ENCODE measurements at places on chromosomes 4 and X.

DNA sequence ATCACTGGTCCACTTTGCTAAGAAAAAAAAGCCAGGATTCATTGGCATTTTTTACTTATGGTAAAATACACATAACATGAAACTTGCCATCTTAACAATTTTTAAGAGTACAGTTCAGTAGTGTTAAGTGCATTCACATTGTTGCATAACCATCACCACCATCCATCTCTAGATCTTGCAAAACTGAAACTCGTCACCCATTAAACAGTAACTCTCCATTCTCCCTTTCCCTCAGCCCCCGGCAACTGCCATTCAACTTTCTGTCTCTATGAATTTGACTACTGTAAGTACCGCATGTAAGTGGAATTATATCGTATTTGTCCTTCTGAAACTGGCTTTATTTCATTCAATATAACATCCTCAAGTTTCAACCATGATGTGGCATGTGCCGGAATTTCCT, 56.3 kb upstream of the LNX1 start:
- DNase-seq: no peak

DNA sequence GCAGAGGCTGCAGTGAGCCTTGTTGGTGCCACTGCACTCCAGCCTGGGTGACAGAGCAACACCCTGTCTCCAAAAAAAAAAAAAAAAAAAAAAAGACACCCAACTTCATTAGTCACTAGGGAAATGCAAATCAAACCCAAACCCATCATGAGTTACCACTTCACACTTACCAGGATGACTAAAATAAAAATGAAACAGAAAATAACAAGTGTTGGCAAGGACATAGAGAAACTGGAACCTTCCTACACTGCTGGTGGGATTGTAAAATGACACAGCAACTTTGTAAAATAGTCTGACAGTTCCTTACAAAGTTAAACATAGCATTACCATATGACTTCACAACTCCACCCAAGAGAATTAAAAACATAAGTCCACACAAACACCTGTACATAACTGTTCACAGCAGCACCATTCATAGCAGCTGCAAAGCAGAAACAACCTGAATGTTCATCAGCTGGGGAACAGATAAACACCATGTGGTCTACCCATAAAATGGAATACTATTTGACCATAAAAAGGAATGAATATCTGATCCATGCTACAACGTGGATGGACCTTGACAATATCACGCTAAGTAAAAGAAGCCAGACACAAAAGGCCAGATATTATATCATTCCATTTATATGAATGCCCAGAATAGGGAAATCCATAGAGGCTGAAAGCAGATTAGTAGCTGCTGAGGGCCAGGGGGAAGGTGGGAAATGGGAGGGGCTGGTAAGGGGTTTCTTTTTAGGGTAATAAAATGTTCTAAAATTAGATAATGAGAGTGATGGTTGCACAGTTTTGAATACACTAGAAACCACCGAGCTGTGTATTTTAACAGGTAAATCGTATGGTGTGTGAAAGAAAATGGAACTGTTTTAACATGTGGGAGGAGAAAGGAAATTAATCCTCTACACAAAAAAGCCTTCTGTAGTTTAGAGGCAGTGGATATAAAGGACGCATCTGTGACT, 18.3 kb downstream of the CD99L2 start:
- DNase-seq: peak; percentile 8

DNA sequence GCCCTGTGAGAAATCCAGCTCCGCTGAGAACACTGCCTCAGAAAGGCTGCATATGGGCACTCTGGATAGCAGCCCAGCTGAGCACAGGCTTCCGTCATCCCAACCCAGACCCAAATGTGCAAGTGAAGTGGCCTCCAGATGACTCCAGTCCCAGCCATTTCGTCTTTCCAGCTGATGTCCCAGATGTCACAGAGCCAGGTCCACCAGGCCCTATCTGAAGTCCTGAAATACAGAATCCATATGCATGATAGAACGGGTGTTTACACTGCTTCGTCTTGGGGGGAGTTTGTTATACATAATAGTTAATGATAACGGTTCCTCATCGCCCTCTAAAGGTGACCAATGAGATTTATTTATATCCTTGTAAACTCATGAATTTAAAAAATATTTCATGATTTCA, 72.6 kb upstream of the TRIM2 start:
- no peak for DNase-seq

- DNase-seq: no peak
These were observed 326.4 kb downstream of the PPP3CA start for GRCh38 chr4:101020956-101021355.

DNA sequence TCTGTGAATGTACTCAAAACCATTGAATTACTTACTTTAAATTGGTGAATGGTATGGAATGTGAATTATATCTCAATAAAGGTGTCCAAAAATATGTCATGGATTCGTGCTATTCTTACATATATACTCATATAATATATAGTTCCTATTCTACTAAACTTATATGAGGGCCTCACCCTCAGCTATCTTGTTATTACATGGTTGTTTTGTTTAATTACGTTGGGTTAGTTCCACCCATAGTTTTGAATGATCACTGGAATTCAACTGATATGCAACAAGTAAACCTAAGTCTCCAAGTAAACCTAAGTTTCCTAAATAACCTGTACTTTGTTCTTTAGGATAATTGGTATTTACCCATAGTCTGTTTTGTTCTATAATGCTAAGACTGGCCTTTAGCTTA, 30.6 kb upstream of the CD99L2 start:
- no peak for DNase-seq

GRCh38 chr4:32525420-32525819, 1805.3 kb downstream of the PCDH7 start:
- DNase-seq: no peak

DNA sequence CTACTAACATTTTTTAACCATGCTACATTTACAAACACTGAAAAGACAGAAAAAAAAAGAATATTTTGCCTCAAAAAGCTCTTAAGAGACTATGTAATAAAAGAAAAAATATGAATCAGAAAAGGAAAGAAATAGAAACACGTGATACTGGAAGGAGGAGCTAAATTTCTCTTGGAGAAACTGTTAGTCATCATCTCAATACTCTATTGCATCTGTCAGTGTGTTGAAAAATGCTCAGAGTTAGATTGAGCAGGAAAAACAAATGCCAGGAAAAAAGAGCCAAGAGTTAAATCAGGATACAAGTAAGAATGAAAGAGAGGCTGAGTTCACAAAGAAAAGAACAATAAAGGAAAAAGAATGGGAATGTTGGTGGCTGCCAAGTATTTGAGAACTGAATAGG, 2.6 kb downstream of the RAB28 start:
- no peak for DNase-seq

- DNase-seq: no peak
These were observed 117.6 kb downstream of the TSPAN5 start for GRCh38 chr4:98540803-98541202.

DNA sequence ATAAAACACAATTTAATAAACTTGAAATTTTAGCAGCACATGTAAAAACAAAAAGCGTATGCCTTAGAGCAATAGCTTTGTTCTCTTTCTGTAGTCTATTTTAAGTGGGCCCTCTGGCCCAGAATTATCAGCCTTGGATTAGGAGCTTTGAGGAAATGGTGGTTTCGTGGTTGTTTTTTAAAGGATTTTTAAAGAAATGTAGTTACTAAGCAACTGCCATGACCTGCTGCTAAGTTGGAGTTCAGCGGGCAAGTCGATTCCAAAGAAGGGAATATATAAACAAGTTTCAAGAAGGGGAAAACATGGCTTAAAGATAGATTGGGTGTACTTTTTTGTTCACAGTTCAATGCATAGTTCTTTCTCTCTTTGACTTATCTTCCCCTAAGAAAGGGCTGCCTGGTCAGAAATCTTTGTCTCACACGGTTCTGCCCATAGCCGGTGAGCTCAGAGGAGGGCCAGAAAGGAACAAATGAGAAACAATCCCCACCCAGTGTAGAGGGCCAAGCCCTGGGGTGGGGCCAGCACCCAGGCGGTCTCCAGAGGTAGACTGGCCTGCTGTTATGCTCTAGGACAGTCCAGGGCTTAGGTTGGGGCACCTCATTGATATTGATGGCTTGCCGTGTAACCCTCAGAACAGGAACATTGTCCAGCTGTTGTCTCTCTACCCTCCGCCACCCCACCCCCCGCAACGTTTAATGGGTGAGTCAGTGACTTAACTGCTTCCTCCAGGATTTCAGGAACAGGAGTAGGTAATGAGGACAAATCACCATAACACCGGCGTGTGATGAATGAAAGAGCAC, 32.5 kb downstream of the DLG3 start:
- no peak for DNase-seq
